ENCODE measurements at places on chromosomes 5 and 9.

GRCh38 chr5:168066536-168067208 is 224.8 kb upstream of the WWC1 start:
- no peak for DNase-seq

DNA sequence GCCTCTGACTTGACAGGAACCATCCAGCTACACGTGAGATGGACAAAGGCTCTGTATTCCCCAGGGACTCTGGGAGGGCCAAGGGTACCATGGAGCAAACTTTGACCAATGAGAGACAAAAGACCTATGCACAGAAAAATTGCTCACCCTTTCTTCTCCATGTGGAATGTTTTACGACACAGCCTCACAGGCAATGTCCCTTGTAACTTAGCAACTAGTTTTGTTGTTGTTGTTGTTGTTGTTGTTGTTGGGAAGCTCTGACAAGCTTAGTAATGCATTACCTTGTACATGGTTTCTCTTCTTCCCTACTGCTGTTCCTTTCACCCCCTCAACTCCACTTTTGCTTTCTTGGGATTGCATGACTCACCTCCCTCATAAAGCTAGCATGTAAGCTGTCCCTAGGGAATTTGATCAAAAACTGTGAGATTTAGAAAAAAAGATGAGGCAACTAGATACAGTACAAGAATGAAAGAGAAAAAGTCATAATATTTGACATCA is 550.9 kb downstream of the RAB3C start:
- DNase-seq: no peak

GRCh38 chr5:8628521-8628920 is 759.6 kb downstream of the MTRR start:
- no peak for DNase-seq

GRCh38 chr5:177335701-177336065 is 15.8 kb downstream of the LMAN2 start:
- no peak for DNase-seq

DNA sequence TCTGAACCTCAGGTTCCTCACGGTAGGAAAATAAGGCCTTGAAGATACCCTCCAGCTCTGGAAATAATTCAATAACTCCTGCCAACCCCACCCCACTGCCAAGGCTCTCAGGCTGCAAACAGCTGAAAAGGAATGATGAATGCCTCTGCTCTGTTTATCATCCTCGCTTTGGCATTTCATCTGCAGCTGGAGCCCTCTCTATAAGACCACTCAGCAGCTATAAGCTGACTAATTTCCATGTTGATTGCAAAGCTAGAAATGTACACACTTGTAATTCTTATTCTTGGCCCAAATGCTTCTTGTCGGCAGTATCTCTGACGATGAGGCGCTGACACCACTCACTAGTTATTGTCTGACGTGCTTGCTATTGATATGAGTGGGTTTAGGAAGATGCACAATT is 408.4 kb upstream of the NMUR2 start:
- DNase-seq: no peak

- DNase-seq: no peak
Measured at GRCh38 chr5:125375143-125375542, 628.7 kb upstream of the ZNF608 start.

GRCh38 chr9:13896922-13897835 is 416.8 kb downstream of the NFIB start:
- no peak for DNase-seq

- no peak for DNase-seq
Measured at GRCh38 chr9:113393281-113393680, 7.8 kb downstream of the ALAD start.

- no peak for DNase-seq
Measured at GRCh38 chr9:33229359-33230114, 10.4 kb upstream of the SPINK4 start.

- no peak for DNase-seq
Measured at GRCh38 chr5:151637676-151638075, 46.5 kb upstream of the FAT2 start.

- no peak for DNase-seq
Measured at GRCh38 chr5:54997081-54997480, 11.7 kb upstream of the ESM1 start.

GRCh38 chr9:121581786-121582600 is 69.4 kb upstream of the DAB2IP start:
- no peak for DNase-seq

GRCh38 chr5:176396330-176396729 is 7.8 kb downstream of the HIGD2A start:
- no peak for DNase-seq

DNA sequence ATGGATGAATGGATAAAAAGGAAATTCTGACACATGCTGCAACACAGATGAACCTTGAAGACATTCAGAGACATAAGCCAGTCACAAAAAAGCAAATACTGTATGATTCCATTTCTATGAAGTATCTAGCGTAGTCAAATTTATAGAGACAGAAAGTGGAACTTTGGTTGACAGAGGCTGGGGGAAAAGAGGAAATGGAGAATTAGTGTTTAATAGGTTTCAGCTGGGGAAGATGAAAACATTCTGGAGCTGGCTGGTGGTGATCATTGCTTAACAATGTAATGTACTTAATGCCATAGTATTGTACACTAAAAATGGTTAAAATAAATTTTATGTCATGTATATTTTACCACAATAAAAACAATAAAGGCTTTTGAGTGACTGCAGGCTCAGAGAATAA is 24.2 kb downstream of the PPIC start:
- DNase-seq: no peak

DNA sequence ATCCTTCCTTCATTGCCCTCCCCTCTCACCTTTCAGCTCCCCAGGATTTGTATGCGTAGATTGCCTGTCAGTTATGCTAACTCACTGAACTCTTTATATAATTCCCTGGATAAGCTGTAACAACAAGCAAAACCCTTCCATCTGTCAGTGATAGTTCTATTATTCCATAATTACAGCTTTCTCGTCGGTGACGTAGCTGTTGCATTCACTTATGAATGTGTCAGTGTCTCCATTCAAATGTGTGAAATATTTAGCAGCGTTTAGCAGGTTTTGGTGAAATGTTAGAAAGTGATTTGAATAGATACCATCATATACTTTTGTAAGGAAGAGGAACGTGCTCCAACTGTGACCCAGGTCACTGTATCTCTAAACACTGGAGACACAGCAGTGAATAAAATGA is 45.2 kb downstream of the PIP5K1B start:
- DNase-seq: no peak

- no peak for DNase-seq
Measured at GRCh38 chr5:164237486-164237885, 732.1 kb downstream of the MAT2B start.

DNA sequence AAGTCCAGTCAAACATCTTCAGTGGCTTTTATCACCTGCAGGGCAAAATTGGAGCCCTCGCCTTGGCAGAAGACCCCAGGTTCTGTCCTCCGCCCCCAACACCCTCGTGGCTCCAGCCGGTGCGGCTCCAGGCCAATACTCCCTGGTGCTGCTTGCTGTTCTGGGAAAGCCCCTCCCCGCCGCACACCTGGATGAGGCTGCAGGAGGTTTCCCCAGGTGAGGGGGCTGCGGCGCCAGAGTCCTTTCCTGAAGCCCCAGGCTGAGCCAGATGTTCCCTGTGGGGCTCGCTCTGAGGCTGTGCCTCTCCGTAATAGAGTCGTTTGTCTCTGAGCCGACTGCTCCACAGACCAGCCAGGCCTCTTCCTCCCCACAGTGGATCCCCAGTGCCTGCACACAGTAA is 375.4 kb upstream of the IRX1 start:
- DNase-seq: no peak

DNA sequence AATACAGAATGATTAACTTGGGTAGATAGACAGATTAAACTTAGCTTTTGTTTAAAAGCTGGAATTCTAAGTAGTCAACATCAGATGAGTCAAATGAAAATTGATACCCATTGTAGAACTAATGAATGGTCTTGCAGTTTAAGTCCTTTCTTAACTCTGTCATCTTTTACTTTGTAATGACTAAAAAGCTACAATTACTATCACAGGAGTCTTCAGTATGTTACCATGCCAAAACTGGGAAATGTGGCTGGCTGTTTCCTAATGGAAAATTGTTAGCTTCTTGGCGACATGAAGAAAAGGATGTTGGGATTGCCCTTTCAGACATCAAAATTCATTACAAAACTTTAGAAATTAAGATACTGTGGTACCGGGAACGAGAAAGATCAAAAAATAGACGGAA is 20.2 kb upstream of the ANXA1 start:
- DNase-seq: no peak

DNA sequence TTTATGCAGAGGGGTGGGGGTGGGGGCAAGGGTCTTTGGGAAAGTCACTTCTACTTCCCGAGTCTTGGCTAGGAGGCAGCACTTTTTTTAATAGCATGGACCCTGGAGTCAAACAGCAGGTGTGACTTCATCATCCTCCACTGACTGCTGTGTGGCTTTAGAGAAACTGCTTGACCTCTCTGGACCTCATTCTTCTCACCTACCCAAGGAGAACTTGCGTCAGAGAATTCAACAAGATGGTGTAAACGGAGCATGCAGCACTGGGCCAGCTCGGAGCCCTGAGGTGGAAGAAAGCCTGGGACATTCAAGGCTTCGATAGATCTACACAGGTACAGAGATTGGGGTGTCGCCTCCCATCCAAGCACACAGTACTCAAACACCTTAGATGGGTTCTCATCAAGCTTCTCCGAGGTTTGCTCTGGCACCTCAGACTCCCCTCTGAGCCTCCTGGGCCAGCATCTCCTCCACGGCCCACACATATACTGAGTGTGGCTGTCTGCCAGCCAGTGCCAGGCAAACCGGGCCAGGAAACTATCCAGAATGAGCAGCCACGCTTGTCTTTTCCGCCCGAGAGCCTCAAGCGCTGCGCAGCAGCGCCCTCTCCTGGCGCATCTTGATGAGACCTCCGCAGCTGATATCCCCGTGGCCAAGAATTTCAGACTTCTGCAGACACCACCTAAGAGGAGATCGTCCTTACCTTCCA is 4.6 kb upstream of the SLC25A48 start:
- no peak for DNase-seq

DNA sequence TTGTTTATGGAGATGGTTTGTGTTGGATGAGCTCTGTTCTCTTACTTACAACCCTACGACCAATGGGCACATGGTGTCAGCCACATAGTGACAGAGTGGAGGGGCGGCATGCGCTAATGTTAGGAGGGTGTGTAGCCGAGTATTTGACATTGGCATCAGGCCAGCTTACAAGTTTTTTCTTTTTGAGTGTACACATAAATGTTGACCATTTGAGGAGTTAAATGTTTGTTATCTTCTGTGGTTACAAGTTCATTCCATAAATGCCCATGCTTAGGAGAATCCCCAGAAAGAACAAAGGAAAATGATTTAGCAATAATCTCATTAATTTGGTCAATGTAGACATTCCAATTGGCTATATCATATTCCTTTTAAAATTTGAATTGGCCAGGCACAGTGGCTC is 180.1 kb upstream of the ELL2 start:
- DNase-seq: no peak

- DNase-seq: no peak
Measured at GRCh38 chr5:95449460-95449859, 58.3 kb downstream of the FAM81B start.

Data from stimulated activated CD4-positive, alpha-beta T cell treated with anti-CD3 and anti-CD28 coated beads, Interleukin-2, amount 100 ng/mL, for 4 hours (primary cell).